Breast epithelium (tissue), 4 donors: ENCODE measurements at places on chromosomes 7 and 10. TPM values are rescaled to one million over a fixed set of nuclear protein-coding genes. Genes with fewer than 3 reads are reported as not detected.

The VWA2 gene
- 0.48 TPM for total RNA-seq

The IFIT1 gene
- 10.2 TPM for total RNA-seq

GRCh38 chr7:118250860-118251494, 26.5 kb downstream of the ANKRD7 start:
- no peak for DNase-seq

GRCh38 chr7:26910221-26910620, 45.8 kb upstream of the SKAP2 start:
- DNase-seq: no peak
